ENCODE measurements at places on chromosomes 4 and X.

DNA sequence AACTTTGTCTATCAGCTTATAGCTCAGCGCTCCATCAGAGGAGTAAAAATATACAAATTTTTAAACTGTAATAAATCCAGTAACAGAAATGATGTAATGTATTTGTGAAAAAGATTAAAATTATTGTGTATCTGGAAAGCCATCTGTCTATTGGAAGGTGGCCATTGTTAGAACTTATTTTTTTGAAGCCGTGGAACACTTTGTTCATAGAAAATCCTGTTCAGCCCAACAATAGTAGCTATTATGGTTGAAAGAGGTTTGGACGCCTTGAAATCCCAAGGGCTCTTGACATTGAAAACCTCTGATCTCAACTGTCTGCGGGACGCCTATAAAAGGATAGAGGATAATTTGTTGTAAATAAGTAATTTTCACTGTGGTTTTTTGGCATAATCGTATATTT is 98.3 kb downstream of the RAPGEF2 start:
- no peak for ATAC-seq

DNA sequence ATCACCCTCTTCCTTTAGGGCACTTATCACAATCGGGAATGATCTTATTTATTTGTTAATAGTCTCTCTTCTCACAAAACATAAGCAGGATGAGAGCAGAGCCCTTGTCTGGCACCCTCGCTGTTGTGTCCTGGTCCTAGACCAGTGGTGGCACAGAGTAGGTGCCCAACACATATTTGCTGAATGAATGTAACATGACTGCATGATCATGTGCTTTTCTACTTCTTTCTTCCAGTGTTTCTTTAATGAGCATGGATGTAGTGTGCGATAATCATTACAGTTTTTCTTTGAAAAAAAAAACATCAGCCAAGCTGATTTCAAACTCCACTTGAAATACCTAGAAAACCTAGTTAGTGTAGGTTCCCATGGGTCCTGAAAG is 164.1 kb downstream of the CHIC2 start:
- ATAC-seq, result no peak

DNA sequence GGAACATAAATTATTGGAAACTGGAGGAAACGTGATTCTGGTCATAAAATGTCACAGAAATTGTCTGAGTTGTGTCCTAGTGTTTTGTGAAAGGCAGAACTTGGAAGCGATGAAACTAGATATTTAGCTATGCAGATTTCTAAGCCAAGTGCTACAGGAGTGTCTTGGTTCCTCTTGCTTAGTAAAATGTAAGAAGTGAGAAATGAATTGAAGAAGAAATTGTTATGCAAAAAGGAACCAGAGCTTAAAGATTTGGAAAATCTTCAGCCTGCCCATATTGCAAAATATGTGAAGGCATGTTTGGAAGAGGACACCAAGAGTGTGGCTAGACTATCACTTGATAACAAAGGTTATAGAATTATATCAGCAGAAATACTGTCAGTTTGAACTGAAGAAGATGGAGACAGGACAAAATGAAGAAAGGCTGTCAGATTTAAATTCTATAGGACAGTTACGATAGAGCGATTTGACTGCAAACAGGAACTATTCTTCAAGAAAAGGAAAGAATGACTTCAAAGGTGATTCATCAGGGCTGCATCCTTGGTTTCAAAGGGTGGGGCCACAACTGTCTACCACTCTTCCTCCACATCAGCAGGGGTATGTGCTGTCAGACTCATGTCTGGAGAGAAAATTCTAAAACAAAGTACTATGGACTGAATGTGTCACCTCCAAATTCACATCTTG is 9.4 kb upstream of the CDS1 start:
- ATAC-seq, result peak; percentile 67

DNA sequence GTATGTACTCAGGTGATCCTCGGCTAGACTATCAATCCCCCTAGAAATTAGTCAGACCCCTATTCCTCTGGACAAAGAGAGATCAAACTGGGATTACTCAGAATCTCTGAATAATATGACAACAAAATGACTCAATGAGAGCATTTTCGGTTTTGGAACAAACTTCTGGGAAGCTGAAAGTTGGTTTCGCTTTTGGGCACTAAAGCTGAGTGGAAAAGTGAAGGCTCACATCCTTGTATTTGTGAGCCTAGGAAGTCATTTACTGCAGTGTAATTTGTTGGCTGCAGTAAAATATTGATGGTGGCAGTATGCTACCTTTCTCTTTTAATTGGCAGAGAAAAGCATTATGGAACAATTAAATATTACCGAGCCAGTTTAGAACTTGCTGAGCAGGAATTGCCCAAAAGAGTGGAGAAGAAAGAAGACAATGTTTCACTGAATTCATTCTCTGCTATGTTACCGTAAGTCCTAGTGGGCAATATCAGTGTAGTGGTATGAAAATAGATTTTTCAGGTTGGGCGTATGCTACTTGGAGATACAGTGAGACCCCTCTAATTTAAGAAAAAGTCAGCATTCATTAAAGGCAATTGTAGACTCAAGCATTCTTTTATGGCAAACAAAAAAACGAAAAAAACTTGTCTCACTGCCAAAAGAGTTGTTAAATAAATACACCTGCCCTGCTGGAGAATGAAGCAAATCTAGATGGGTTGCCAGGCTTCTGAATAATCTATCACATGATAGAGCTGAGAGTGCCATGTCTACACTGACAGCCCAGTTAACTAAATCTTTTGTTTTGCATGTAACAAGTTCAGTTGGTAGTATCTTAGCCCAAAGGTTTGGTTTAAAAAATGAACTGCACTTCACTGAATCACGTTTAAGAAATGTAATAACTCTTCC is 69.6 kb downstream of the AGTR2 start:
- ATAC-seq, result no peak

GRCh38 chrX:16827225-16827624 is 41.0 kb downstream of the TXLNG start:
- no peak for ATAC-seq
